NCI-H526 treated with DMSO at 0.1 percent for 48 hours (cell line): ENCODE measurements at places on chromosomes 2 and 18.
A peak's percentile ranks its signal among the peaks of the same experiment; 100 is the strongest.

GRCh38 chr18:59820663-59821062, 79.1 kb upstream of the PMAIP1 start:
- DNase-seq = no peak

- DNase-seq = no peak
These were observed 81.9 kb downstream of the SLC4A3 start for GRCh38 chr2:219709331-219709761.

DNA sequence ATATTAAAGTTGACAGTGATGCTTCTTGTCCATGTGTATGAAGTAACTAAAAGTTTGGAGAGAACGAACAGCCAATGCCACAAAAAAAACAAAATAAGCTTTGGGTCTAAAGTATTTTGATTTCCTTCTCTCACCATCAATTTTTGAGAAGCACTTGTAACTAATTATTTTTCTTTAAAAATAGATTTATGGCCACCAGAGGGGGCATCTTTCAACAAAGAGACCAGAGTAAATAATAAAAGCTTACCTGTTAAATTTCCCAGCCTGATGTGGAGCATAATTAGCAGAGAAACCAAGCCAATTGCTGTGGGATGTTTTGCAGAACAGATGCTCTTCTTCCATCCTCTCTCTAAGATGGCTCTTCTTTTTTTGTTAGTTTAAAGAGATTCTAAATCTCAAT, 29.0 kb downstream of the LINC00305 start:
- no peak for DNase-seq

GRCh38 chr2:8004250-8004681, 677.6 kb upstream of the ID2 start:
- no peak for DNase-seq

GRCh38 chr18:27202741-27203140, 17.6 kb upstream of the CHST9 start:
- no peak for DNase-seq

DNA sequence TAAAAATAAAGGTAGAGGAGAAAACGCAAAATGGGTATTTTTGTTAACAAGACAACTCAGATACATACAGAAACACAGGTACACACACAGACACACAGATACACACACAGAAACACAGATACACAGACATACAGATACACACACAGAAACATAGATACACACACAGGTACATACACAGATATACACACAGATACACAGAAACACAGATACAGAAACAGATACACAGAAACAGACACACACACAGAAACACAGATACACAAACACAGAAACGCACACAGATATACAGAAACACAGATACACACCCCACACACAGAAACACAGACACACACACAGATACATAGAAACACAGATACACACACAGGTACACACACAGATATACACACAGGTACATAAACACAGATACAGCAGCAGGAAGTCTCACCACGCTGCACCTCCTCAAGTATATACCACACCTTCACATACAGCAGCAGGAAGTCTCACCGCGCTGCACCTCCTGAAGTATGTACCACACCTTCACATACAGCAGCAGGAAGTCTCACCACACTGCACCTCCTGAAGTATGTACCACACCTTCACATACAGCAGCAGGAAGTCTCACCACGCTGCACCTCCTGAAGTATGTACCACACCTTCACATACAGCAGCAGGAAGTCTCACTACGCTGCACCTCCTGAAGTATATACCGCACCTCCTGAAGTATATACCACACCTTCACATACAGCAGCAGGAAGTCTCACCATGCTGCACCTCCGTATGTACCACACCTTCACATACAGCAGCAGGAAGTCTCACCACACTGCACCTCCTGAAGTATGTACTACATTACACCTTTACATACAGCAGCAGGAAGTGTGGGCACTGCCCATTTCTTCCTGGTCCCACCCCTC, 250.5 kb downstream of the HDAC4 start:
- no peak for DNase-seq

GRCh38 chr2:215410932-215411285, 25.0 kb downstream of the FN1 start:
- DNase-seq = no peak

GRCh38 chr2:133568172-133568571, at the start of gene NCKAP5:
Gene NCKAP5 (minus strand): TSS chr2:133568463. CDS start chr2:133517526, 50,937 bp downstream.
- DNase-seq = no peak

- DNase-seq = no peak
These were observed 19.0 kb downstream of the DIPK1C start for GRCh38 chr18:74438091-74438490.

GRCh38 chr2:195721042-195721441, 64.0 kb downstream of the SLC39A10 start:
- no peak for DNase-seq

- peak; percentile 36 for DNase-seq
These were observed at the start of gene MFSD6 for GRCh38 chr2:190407662-190408537. Gene MFSD6 (plus strand): TSS chr2:190408355. CDS start chr2:190436030, 27,675 bp downstream.
